ENCODE measurements at places on chromosomes 12 and 14.

- DNase-seq: no peak
Observed at GRCh38 chr14:77131206-77131605, 10.4 kb downstream of the ZDHHC22 start.

GRCh38 chr12:19306366-19306765, 132.9 kb upstream of the AEBP2 start:
- no peak for DNase-seq

DNA sequence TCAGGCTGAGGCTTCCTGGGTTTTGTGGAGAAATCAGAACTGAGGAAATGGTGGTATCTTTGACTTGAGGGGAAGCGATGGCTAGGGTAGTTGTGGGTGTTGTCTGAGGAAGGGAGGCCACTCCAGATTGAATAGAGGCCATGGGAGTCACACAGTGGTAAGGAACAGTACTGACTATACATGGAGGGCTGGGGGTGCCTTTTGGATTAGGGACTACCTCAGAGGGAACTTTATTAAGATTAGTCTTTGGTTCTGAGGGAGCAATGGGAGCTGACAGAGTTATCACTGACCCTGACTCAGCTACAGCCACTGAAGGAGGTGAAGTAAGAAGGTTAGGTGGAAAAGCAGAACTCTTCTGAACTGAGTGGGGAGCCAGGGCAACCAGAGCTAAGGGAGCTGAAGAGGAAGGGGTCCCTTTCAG, 4.4 kb downstream of the NACA start:
- DNase-seq: no peak

- DNase-seq: no peak
Observed at GRCh38 chr14:93977171-93977570, 801 bp upstream of the ASB2 start.

GRCh38 chr14:24283796-24284460, 12.5 kb upstream of the RABGGTA start:
- no peak for DNase-seq

DNA sequence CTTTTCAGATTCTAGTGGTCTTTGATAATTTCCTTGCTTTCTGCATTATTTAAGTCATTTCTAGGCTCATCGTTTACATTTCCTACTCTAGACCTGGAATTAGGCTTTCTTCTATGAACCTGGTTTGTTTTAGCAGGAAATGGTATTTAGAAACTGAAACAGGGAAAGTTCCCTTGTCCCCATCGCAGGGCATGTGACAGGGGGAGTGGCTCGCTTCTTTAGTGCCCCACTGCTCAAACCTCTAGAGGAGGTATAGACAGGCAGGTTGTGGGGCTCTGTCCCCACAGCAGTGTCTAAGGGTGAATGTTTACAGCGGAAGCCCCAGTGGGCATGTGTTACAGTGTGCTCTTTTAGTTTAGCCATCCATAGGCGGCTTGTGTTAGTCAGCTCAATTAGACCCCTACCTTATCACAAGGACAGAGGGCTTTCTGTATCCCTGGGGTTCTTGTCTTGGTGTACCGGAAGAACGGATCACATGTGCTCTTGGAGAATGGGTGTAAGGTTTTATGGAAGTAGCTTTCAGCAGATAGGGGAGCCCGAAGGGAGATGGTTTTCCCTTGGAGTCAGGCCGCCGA, 25.0 kb downstream of the IFT81 start:
- DNase-seq: no peak

DNA sequence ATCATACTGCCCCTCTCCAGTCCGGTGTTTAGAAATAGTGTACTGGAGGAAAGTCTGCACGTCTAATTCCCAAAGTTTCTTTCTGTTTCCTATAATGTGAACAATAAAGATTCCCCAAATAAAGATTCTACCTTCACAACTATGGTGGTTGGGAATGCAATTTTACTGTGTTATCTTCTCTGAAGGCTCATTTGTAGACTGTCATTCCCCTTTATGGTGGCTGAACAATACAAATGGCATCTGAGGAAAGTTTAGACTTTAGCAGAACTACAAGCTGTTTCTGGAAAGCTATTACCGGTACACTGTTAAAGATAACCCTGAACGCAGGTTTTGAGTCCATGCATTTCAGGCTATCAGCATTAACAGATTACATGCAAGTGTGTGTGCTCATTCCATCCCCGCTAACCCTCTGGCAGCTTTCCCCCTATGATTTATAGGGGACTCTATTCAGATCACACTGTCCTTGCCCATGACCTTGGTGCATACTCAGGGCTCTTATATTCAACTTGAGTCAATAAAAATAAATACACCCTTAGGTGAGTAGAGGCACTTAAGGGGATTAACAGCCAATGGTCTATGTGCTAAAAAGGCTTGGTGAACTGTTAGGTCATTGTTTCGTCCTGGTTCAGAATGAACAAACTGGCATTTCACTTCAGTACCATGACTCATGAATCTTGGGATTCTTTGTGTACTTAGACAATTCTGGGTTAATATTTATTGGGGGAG, 60.7 kb upstream of the PYGL start:
- DNase-seq: no peak

DNA sequence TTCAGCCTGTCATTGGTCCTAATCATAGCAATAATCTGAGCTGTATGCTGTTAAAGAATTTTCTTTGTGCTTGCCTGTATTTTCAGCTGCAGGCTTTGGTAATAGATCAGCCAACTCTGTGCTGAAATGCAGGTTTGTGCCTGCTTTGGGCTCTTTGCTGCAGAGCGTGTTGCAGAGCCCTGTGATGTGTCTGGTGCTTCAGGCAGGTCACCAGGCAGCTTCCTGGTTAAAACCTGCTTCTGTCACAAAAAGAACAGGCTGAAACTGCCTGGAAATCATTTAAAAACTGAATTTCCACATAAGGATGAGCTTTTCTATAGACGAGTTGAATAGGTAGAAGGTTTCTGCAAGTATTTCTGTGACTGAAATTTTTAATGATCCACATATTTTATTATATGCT, 3.1 kb downstream of the DIP2B start:
- DNase-seq: no peak

GRCh38 chr12:126936181-126936851, 1330.7 kb upstream of the TMEM132C start:
- DNase-seq: no peak

- DNase-seq: no peak
Observed at GRCh38 chr12:120902846-120903411, 1.2 kb downstream of the SPPL3 start.

- DNase-seq: peak; percentile 11
Observed at GRCh38 chr14:61620130-61620946, 75.0 kb upstream of the HIF1A start.

DNA sequence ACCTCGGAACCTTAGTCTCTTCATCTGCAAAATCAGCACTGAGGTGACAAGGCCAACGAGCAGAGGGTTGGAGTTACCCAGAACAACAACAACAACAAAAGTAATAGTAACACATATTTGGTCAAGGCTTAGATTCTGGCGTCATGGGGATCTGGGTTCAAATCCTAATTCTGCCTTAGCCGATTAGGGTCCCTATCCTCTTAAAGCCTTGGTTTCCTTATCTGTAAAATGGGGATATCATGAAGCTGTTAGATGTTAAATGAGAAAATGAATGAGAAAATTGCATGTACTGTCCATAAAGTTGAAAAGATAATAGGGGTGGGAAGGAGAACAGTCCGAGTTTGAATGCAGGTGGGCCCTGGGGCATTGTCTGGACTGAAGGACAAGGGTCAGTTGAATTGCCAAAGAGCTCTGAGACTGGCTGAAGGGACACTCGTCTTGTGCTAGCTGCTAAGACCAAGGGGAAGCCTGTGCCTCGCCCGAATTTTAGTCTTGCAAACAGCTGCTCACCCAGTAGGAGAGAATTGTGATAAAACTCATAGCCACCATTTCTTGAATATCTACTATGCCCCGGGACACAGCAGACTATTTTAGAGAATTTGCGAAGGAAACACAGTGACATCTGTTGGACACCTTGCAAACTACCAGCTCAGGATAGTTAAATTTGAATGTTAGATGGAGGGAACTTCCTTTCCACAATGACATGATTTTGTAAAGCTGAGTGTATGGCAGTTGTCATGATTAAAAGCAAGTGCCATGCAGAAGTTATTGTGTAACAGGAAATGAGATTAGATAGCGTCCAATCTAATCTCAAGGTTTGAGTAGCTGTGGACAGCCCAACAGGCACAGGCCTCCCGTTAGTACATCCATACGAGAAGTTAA, 6.8 kb upstream of the HNF1A start:
- no peak for DNase-seq

- DNase-seq: peak; percentile 7
Observed at GRCh38 chr14:24710403-24711112, 76.6 kb upstream of the GZMB start.

GRCh38 chr12:65464930-65465329, 186.4 kb downstream of the MSRB3 start:
- no peak for DNase-seq

GRCh38 chr14:86057018-86057667, 527.2 kb downstream of the FLRT2 start:
- DNase-seq: no peak

- DNase-seq: no peak
Observed at GRCh38 chr12:46380022-46380796, 7.6 kb upstream of the SLC38A2 start.

- no peak for DNase-seq
Observed at GRCh38 chr12:49044660-49045059, 15.9 kb downstream of the KMT2D start.

DNA sequence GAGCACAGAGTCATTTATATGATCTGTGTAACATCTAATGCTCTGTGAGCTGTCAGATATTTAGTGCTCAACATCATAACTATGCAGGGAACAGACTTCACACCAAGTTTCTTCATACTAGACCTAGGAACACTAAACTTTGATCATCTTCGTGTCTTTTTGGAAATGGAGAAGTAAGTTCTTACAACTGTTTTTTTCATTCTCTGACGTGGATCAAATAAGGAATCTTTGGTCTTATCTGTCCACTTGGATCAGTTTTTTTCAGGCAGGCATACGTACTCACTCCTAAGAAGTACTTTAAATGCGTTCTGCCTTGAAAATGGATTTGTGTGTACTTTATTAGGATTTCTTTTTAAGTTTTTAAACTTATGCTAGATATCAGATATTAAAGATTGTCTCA, 191.0 kb downstream of the FBXL14 start:
- no peak for DNase-seq

DNA sequence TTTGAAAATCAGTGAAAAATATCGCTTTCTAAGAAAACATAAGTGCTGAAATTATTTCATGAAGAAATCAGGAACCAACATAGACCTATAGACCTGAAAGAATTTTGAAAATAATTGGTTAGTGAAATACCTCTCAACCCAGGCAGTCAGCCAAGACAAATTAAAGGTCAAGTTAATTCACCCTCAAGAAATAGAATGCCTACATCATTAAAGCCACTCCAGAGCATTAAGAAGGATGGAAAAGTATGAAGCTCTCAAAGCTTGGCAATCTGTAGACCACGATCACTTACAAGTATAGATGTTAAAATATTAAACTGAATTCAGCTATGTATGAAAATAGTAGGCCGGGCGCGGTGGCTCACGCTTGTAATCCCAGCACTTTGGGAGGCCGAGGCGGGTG, 48.3 kb downstream of the SFSWAP start:
- no peak for DNase-seq

GRCh38 chr12:31589598-31589903, 1.4 kb downstream of the DENND5B start:
- no peak for DNase-seq

DNA sequence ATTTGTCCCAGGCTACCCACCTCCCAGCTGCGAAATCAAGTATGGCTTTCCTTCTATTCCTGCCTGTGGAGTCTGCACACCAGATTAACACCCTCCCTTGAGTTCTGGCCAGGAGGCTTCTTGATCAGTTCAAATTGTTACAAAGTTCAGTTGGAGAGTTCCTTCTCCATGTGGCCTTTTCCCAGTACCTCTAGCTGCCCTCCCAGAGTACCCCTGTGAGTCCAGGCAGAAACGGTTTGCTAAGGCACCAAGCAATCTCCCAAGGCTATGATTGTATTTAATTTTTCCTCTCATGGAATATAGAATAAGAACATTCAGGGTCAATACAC, 49.7 kb upstream of the ERGIC2 start:
- no peak for DNase-seq

- DNase-seq: no peak
Observed at GRCh38 chr14:44462381-44462780, 44.7 kb downstream of the FSCB start.
